Activated CD4-positive, alpha-beta T cell treated with anti-CD3 and anti-CD28 coated beads for 36 hours (primary cell): ENCODE measurements at places on chromosomes 6 and 20.

DNA sequence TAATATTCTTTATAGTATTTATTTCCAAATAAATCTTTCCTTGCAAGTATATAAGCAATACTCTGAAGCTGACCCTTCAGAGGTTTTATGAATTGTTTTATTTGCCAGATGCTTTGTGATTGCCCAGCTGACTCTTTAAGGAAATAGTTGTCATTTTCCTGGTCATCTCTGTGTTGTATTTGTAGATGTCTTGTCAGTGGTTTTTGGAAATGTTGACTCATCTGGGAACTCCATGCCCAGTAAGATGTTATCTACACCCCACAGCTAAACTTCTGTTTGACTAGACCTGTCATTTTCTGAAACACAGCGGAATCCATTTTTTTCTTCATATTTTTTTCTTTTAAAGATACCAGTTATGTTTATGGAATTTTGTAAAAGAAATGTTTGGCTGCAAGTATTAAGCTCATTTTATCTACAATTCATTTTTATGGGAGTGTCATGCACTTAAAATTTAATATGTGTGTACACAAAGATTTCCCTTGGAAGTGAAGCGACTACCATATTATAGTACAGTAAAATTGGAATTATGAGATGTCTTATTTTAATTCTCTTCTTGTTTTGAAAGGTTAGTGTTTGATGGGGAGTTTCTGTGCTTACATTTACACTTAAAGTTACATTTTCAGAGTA, 491.0 kb downstream of the NKAIN2 start:
- no peak for DNase-seq

DNA sequence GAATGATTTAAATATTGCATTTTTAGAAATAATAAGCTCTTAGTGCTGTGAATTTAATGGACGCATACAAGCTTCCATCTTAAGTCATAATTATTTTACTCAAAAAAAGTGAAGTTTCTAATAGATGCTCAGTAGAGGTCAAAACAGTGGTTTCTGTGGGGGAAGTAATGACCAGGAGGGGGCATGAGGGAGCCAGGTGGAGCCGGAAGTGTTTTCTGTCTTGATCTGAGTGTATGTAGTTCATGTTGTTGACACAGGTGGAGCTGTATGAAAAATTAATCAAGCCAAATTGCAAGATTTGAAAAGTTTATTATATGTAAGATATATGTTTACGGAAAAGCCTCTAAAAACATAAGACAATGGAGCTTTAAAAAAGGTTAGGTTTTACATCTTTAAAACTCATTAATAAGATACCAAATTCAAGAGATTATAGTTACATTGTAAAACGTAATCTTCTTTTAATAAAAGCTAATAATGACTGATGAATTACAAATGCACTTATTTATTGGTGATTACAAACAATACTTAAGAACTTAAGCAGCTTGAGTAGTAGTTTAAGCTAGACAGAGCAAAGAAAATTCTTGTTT, 68.0 kb downstream of the PLAGL1 start:
- peak; percentile 75 for DNase-seq

- no peak for DNase-seq
Observed at GRCh38 chr6:26351544-26351953, 13.4 kb upstream of the BTN3A2 start.

DNA sequence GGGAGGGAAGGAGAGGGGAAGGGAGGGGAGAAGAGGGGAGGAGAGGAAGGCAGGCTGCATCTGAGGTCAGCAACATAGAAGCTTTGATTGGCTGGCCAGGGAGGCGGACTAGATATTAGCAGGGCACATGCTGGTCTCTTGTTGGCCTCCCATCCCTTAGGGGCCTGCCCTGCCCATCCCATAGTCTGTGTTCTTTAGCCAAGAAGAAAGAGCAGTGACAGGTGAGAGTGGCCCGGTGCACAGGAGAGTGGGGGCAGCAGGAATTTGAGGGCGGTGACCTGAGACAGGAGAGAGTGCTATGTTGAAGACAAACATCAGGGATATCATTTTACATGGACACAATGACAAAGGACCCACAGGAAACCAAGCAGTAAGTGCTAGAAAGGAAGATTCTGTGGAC, 413.5 kb downstream of the SYNE1 start:
- no peak for DNase-seq

DNA sequence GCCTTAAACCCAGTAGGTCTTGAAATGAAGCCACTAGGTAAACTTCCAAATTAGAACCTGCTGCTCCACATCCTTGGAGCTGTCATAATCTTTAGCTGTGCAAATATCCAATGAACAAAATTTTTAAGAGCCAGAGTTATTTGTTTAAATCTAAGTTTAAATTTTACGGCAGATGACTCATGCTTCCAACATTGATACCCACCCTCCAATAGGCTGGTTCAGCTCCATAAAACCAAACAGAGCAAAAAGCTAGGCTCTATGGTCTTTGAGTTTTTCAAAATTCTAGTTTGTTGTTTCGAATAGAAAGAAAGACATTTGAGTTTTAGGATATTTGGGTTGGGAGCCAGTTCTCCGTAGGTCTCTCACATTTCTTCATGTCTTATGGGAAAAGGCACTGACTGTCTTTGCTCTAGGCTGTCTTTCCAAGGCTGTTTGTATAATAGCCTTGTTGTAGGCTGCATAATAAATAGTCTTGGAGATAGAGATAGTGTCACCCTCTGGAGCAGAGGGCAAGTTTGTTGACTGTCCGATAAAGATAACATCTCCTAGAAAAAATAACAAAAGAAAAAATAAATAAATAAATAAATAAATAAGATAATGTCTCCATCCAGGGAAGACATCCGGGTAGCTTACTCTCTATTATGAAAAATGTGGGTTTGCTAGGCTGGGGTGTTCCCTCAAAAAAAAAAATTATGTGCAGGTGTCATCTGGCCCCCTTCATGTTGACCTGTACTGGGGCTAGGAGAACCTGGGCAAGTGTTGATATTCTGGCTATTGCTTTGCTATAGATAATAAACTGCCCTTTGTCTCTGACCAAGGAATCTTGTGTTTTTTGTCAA, 36.5 kb downstream of the SLC2A12 start:
- DNase-seq: no peak

DNA sequence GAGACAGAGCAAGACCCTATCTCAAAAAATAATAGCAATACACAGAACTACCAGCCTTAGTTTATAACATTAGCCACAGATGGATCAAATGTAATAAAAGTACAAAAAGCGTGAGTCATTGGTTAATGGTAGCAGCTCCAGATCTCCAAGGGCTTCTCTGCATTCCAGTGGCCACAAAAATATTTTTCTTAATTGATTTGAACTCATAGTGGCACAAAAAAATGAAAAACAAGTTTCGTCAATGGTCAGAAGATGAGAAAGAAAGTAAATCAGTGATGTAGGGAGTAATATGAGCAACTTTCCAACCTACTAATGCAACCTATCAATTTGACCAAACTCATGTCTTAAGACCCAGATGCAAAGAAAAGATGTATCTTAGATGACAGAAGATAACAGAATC, 79.6 kb downstream of the CEP57L1 start:
- DNase-seq: no peak

- no peak for DNase-seq
Observed at GRCh38 chr20:7926767-7927166, 13.5 kb downstream of the HAO1 start.

GRCh38 chr6:121443971-121444541, 8.6 kb downstream of the GJA1 start:
- DNase-seq: no peak

- DNase-seq: no peak
Observed at GRCh38 chr6:85641522-85641896, 1.2 kb downstream of the SYNCRIP start.

DNA sequence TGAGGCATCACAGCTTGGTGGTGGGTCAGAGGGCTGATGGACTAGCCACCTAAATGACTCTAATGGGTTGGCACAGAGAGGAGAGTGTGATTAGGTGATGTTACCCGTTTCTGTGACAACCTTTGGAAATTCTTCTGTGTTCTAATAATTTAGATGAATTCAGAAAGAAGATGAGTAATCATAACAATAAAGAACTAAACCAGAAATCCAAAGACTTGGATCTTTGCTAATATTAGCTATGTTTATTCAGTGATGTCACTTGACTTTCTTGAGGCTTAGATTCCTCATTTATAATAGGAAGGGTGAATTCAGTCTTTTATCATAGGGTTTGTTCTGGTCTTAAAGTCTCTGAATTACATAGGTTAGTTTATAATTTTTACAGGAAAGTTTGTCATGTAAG, 19.9 kb downstream of the CRYBG1 start:
- DNase-seq: no peak

DNA sequence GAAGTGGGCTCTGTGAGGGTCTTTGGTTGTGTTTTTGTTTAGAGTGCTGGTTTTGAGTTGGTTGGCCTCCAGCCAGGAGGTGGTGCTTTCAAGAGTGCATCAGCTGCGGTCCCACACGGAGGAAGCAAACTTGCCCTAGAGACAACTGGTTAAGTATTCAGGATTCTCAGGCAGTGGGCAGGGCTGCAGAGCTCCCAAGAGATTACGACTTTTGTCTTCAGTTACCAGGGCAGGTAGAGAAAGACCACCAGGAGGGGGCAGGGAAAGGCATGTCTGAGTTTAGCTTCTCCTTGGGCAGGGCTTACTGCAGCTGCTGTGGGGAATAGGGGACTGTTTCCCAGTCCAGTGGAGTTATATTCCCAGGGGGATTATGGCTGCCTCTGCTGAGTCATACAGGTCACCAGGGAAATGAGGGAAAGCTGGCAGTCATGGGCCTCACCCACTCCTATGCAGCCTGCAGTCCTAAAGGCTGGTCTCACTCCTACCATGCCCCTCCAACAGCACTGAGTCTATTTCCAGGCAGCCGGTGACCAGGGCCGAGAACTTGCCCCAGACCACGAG, 64.3 kb downstream of the TTI1 start:
- DNase-seq: no peak

DNA sequence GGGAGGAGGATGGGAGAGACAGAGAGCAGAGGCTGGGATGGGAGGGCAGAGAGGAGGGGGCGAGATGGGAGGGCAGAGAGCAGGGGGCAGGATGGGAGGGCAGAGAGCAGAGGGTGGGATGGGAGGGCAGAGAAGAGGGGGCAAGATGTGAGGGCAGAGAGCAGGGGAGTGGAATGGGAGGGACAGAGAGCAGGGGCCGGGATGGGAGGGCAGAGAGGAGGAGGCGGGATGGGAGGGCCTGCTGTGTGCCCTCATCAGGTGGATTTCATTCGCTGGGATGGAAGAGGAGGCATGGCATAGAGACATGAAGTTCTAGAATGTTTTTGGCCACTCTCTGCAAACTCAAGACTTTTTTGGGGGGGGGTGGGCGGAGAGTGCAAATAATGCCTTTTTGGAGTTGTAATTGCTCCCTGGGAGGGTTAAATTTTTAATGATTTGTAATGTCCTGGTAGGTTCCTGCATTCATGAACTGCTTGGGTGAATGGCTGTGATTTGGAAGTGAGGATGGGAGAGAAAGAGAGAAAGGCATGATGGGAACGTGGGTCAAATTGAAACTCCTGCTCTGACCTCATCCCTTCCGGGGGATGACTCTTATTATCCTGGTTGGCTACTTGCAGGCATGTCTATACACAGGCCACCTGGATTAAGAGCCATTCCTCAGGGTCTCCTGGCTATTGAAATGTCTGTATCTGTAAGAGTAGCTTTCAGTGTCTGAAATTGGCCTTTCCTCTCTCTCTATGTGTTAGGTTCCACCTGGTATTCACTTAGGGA, 162.4 kb upstream of the AGPAT4 start:
- no peak for DNase-seq

- no peak for DNase-seq
Observed at GRCh38 chr20:10632721-10633509, 40.9 kb downstream of the JAG1 start.

- no peak for DNase-seq
Observed at GRCh38 chr6:90098627-90099026, 198.0 kb downstream of the BACH2 start.

GRCh38 chr6:42923666-42924065, 5.6 kb upstream of the CNPY3 start:
- DNase-seq: no peak

DNA sequence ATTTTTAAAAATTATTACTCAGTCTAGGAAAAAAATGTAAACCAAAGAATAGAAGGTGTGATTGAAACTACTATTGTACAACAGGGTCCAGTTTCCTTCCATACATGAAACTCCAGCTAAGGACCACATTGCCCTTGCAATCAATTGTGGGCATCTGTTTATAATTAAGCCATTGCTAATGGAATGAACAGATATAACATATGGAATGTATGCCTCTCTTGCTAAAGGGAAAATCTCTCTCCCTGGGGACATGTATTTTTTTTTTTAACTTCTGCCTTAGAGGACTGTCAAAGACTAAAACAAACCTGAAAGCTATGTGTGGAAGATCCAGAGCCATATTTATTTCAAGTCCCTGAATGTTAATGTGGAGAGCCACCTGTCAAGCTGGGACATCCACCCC, 336.8 kb upstream of the MANEA start:
- DNase-seq: no peak

- no peak for DNase-seq
Observed at GRCh38 chr20:9059931-9060330, 9.0 kb upstream of the PLCB4 start.

DNA sequence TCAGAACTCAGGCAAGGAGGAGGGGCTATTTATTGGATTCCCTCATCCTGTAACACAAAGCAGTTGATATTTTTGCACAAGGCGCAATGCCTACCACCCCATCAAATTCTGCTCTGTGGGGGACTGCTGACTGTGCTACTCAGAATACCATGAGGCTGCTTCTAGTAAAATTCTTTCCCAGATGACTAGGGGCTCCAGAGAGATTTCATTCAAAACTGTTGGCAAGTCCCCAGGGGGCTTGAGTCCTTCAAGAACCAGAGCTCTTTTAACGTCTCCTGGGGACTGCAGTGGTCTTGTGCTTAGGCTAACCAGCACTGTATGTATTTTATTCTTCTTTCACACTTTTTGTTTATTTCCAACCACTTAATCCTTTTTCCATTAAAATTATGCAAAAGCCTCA, 365.9 kb upstream of the AGPAT4 start:
- no peak for DNase-seq

- peak; percentile 11 for DNase-seq
Observed at GRCh38 chr6:144248476-144249301, 36.4 kb upstream of the UTRN start.

DNA sequence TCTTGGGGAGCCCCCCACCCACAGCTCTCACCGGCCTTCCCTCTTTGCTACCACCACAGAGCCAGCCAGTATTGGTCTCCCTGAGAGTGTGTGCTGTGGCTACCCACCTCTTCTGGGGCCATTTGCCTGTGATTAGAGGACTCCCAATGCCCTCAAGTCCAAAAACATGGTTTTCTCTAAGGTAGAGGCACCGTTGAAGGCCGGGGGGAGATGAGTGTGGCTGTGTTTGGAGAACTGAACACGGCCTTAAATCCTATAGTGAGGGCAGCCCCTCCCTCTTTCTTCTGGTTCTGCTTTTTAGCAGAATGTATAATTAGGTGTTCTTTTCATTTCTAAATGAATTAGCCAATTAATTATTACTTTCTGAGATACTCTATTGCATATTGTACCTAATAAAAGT, 2.5 kb downstream of the CCR6 start:
- no peak for DNase-seq

DNA sequence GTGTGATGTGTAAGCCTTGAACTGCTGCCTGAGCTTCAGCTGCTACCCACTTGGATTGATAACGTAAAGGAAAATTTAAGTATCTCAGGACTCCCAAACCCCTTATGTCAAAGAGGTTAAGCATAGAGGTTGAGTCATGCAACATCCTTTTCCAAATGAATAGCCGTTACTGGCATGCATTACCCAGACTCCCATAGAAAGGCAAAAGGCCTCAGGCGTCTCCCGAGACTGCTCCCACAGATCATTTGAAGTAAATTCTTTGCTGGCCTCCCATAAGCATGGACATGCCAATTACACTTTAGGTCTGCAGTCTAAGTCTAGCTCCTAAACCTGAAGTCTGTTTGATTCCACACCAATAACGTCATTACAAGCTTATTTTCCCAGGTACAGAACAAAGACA, 14.7 kb downstream of the IPCEF1 start:
- no peak for DNase-seq

GRCh38 chr20:33684533-33685327, 1.5 kb downstream of the E2F1 start:
- no peak for DNase-seq
